ENCODE measurements at places on chromosomes 6 and 20.

GRCh38 chr6:133286765-133287164 lies 45.6 kb downstream of the EYA4 start:
- DNase-seq, result peak; percentile 4

DNA sequence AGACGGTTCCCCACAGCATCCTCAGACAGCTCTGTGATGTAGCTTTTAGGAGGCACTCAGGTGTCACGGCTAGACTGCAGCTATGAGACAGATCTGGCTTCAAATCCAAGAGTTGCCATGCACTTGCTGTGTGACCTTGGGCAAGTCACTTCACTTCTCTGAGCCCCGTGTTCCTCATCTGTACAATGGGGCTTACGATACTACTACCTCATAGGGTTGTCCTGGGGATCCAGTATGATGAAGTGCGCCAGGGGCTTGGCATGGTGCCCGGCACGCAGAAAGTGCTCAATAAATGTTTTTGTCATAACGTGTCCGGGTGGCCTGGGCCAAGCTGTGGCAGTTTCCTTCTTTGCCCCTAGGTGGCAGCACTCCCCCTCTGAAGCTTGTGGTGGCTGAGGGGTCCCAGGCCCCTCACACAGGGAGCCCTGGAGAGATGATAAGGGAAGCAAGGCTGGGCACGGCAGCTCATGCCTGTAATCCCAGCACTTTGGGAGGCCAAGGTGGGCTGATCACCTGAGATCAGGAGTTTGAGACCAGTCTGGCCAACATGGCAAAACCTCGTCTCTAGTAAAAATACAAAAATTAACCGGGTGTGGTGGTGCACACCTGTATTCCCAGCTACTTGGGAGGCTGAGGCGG lies 19.1 kb upstream of the CHMP4B start:
- peak; percentile 25 for DNase-seq

GRCh38 chr6:4358414-4359107 lies 223.2 kb upstream of the ECI2 start:
- DNase-seq, result peak; percentile 100

DNA sequence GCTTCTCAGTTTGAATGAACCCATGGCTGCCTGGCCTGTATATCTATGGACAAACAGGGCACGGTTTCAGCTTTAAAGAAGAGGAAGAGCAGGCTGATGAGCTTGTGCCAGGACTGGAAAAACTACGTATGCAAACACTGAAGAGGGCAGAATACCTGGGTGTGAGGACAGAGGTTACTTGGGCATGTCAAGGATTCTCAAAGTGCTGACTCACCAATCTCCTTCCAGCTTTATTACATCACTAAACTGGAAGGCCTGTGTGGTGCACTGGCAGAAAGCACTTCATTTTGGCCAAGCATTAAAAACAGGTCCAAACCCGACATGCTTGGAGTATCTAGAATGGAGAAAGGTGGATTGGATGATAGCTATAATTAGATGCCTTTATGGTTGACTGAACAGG lies 95.2 kb downstream of the GMPR start:
- peak; percentile 69 for DNase-seq

GRCh38 chr6:132604635-132605152 lies 15.2 kb upstream of the TAAR5 start:
- no peak for DNase-seq

- no peak for DNase-seq
Observed at GRCh38 chr6:41750374-41750773, 3.2 kb upstream of the PGC start.

- peak; percentile 18 for DNase-seq
Observed at GRCh38 chr6:113299531-113299930, 557.6 kb upstream of the MARCKS start.

DNA sequence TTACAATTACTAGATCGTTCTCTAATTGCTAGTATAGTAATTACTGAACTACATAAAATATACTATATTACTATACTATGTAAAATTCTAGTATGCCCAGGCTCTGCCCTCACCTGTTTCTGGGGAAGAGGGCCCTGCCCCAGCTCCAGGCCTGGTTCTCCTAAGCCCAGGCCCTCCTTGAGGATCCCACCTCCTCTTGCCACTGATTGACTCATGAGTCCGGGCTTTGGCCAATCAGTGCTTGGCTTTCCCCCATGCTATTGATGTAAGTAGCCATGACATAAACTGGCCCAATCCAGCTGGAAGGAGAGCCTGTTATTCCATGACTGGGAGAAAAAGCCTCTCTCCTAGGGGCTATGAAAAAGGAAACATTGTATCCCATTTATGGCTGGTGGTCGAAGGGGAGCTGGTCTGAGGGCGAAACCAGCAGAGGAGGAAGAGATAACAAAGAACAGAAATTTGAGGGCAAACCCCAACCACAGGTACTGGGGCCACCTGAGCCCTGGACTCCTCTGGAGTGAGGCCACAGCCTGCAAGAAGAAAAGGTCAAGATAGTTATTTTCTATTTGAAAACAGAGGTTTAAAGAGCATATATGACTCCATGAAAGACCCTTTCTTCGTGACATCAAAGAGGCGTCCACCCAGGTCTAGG lies 129.3 kb upstream of the CD93 start:
- no peak for DNase-seq

GRCh38 chr6:142706210-142706609 lies 238.8 kb downstream of the HIVEP2 start:
- no peak for DNase-seq

- DNase-seq, result no peak
Observed at GRCh38 chr20:5173751-5174150, 46.9 kb downstream of the CDS2 start.

DNA sequence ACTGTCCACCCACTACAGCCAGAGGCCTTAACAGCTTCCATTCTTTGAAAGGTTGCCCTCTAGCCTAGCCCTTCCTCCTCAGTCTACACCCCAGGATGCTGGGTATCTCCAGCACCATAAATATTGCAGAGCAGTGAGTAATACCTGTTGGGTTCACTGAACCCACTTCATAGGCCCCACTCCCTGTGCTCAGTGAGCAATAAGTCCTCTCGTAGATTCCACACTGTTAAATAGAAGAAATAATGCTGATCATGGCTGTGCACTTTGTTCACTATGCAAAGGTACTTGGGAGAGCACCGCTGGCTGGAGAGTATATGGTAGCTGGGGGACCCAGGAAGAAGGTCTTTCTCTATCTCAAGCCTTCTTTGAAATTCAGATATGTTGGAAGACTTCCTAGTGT lies 87.3 kb downstream of the RSPH3 start:
- DNase-seq, result no peak

DNA sequence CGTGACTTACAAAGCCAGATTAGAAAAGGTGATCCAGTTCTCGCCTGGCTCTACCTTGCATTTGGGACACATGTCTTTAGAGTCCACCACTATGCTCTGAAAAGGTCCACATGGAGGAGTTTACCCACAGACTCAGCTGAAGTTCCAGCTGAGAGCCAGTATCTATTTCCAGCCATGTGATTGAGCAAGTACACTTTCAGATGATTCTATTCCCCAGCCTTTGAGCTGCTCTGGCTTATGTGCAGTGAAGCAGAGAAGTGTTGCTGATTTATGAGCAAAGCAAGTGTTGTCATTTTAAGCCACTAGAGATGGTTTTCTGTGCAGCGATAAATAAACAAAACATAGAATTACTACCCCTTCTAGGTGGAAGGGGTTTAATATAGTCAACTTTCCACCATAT lies 520.8 kb upstream of the RNF217 start:
- DNase-seq, result no peak

- DNase-seq, result peak; percentile 84
Observed at GRCh38 chr6:149093643-149094042, 223.9 kb upstream of the TAB2 start.

DNA sequence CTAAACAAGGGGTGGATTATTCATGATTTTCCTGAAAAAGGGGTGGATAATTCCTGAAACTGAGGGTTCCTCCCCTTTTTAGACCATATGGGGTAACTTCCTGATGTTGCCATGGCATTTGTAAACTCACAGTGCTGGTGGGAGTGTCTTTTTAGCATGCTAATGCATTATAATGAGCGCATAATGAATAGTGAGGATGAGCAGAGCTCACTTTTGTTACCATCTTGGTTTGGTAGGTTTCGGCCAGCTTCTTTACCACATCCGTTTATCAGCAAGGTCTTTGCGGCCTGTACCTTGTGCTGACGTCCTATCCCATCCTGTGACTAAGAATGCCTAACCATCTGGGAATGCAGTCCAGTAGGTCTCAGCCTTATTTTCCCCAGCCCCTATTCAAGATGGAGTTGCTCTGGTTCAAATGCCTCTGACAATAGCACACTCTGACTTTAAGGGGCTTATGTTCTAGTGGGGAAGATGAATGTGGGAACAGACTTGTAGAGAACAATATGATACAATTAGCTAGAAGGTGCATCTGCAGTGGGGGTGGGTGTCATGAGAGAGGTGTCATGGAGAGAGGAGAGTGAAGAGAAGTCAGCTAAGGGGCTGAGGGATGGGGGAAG lies 4.2 kb upstream of the GPR31 start:
- no peak for DNase-seq

DNA sequence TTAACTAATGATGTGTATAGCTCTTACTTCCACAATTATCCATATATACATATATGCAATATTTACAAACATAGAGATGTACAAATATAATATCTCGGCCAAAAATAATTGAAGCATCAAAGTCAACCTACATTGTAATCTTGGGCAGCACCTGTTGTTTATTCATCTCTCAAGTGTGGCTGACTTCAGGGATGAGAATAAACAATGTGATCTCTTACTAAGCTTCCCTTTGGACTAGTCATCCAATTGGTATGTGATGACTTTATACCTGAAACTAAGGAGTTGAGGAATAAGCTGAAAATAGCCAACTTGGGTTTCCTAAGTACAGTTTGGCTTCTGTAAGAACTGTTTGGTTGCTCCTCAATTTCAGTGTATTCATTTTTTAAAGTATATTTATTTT lies 256.6 kb downstream of the KHDC1L start:
- peak; percentile 58 for DNase-seq

GRCh38 chr6:9272671-9273070 lies 837.3 kb upstream of the SLC35B3 start:
- no peak for DNase-seq

GRCh38 chr6:145813285-145814034 lies 1.1 kb downstream of the FBXO30 start:
- peak; percentile 70 for DNase-seq

DNA sequence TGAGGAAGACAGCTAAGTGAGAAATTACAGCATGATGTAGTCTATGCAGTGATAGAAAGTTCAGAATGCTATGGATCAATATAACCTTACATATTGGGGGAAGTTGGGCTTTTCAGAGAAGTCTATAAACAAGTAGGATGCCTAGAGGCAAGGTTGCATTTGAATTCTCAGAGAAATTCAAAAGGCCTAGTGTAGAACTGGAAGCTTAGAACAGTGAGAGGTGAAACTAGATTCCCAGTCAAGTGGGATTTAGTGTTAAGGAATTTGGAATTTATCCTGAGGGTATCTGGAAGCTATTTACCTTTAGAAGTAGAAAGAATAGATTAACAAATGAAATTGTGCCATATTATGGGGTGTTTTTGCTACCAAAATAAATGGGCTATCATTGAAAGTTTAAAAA lies 4.3 kb downstream of the CENPW start:
- no peak for DNase-seq

- DNase-seq, result no peak
Observed at GRCh38 chr20:31633339-31633914, 4.3 kb upstream of the COX4I2 start.

- no peak for DNase-seq
Observed at GRCh38 chr6:11121851-11122250, 10.3 kb upstream of the ERVFRD-1 start.

GRCh38 chr6:46793138-46793537 lies at the start of gene MEP1A:
Gene MEP1A (plus strand): TSS chr6:46793389. CDS start chr6:46793399, 10 bp downstream.
- no peak for DNase-seq

DNA sequence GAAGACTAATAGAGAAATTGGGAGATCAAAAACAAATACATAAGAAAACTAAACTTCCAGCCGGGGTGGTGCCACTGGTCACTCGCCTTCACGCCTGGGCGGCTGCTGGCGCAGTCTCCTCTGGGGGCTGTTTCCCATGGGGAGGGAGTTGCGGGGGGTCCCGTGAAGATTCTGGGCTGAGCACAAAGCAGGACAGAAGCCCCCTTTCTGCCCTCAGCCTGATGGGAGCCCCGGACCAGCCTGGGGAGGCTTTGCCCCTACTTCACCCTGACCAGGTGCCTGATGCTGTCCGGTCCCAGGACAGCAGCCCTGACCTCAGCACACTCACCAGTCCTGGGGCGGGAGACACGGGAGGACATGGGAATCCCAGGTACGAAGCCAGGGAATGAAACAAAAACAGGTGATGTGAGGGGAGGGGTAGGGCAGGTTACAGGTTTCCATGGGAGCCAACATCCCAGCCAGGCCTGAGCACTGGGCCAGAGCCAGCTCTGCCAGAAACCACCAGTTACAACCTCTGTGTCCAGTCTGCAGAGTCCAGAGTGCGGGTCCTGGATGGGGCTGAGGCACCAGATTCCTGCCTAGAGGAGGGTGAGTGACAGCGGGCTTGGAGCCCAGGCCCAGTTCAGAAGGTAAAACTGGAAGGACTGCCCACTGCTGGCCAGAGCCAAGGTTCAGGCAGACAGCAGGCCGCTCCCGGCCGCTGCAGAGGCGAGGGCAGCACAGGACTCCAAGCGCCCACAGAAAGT lies 326.4 kb downstream of the TAF4 start:
- DNase-seq, result no peak

GRCh38 chr20:3209257-3209945 lies at the start of gene ITPA:
Gene ITPA (plus strand): TSS chr20:3209498. CDS start chr20:3209552, 54 bp downstream.
- DNase-seq, result peak; percentile 53

GRCh38 chr6:142026471-142026870 lies 106.3 kb upstream of the GJE1 start:
- DNase-seq, result no peak

- DNase-seq, result peak; percentile 20
Observed at GRCh38 chr20:41004531-41005360, 23.9 kb upstream of the TOP1 start.

DNA sequence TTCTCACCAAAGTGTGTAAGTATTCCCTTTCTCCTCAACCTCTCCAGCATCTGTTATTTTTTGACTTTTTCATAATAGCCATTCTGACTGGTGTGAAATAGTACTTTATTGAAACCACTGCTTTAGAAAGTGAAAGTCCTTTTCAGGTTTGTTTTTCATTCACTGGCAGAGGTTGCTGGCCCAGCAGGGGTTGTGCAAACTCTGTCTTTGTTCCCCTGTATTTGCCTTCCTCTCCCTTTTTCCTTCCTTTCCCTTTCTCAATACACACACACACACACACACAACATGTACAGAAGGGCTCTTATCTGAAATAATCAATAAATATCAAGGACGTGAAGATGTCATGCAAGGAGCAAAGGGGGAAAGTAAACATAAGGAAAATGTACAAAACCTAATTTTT lies 99.8 kb downstream of the LY86 start:
- no peak for DNase-seq

DNA sequence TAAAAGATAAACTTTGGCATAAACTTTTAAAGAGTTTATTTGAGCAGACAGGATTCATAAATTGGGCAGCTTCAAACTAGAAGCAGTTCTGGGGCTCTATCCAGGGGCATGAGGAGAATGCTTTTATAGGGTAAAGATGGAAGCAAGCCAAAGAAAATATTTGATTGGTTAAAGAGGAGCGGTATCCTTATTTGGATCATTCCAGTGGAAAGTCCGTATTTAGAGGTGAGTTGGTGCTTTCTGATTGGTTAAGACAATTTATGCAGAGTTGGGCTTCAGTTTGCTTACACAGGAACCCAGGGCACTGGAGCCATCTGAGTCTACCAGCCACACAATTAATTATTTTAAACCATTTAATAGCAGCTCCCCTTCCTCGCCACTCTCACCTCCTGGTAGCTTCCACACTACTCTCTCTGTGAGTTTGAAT lies 37.9 kb upstream of the RNF217 start:
- peak; percentile 59 for DNase-seq
